ENCODE measurements at places on chromosomes 7 and 10.
A peak's percentile ranks its signal among the peaks of the same experiment; 100 is the strongest.

DNA sequence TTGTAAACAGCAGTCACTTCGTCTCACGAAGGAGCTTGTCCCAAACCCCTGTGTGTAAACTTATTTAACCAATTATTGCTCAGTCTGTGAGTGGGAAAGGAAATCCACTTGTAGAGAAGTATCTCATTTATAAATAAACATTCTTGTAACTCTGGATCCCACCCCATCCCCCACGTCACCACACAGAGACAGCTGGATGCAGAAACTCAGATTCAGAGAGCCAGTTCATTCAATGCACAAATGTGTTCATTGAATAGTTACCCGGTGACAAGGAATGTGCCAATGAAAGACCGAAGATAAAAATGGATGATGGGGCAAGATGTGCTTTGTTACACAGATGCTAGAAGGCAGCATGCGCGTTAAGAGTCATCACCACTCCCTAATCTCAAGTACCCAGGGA is 8.3 kb upstream of the OCM start:
- DNase-seq: no peak

GRCh38 chr7:134873253-134873652 is 93.8 kb downstream of the CALD1 start:
- DNase-seq: no peak

GRCh38 chr7:112869111-112869774 is 79.0 kb upstream of the TMEM168 start:
- DNase-seq: peak; percentile 14

DNA sequence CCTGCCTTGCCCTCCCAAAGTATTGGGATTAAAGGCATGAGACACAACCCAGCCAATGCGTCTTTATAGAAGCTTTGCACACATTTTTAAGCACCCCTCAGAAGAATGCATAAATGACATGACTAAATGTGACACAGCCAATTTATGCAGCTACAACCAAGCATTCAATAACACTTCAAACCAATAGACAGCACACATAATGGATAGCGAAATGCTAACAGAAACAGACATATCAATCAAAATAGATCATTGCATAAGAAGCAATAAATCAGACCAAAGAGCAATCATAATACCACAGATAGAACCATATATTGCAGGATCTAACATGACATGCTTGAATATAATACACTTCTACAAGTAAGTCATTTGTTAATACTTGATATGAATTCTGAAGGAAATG is 34.2 kb upstream of the AKR1B1 start:
- no peak for DNase-seq

GRCh38 chr10:93844979-93845626 is 48.7 kb upstream of the SLC35G1 start:
- DNase-seq: no peak

DNA sequence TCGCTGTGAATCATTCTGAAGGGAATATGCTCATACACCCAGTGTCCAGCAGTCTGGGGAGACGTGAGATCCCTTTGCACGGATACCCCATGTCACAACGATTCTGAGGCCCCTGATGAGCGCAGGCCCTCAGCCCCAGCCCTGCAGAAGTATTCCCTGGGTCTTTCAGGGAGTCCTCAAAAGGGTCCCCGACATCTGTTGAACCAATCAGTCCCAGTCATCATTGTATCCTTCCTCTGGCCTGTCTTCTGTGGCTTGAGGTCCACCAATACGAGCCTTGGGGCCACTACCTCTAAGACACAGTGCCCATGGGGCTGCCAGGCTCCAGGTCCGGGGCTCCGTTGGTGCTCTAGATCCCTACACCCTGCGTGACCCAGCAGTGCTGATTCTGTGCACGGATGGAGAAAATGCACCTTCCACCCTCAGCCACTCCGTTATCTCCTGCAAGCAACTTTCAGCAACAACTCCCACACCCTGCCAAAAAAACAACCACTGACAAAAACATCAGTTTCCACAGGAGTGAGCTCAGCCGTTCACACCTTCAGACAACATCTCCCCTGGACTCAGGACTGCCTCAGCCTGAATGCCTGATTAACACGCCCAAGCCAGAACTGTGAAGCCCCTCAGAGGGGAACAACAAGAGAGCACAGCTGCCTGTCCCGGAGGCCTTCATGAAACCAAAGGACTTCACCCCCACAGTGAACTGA is 46.9 kb upstream of the KDM7A start:
- DNase-seq: no peak

DNA sequence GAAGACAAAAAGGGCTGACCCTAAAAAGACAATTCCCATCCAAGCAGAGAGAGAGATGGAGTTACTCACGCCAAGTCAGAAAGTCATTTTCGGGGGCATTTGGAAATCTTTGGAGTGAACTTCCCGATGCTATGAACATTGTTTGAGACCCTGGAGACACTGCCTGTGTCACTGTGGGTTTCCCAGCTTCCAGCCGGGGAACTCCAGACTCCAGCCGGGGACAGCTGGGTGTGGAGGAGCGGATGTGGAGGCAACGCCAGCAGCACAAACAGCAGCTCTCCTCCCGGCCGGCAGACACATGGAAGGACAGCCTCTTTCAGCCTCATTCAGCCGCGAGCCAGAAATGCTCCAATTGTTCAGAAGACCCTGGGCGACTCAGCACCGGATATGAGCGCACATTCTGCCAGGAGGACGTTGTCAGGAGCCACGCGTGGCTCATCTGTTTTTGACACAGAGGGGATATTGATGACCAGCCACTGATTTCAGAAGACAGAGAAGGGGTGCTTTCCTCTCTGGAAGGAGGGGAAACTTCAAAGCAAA is 97.6 kb downstream of the PRPF18 start:
- DNase-seq: no peak

DNA sequence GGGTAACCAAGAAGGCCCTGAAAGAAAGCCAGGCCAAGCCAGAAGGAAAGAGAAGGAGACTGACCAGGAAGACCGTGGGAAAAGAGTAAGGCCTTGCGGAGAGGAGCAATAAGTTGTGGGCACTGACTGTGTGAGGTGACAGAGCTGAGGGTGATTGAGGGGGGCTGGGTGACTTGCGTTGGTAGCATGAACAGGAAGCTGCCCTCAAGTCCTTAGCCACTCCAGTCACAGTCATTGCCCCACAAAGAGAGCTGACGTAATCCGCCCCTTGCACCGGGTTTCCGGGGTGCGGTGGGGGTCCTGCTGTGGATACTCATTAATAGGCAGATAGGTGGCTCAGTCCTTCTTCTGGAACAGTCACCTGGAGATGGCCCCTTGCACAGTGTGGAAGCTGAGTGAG is 16.1 kb upstream of the DMBT1 start:
- no peak for DNase-seq

Data from stimulated activated CD4-positive, alpha-beta T cell treated with anti-CD3 and anti-CD28 coated beads, TNF-alpha, amount 100 ng/mL, for 48 hours (primary cell).